ENCODE measurements at places on chromosomes 11 and 22.

DNA sequence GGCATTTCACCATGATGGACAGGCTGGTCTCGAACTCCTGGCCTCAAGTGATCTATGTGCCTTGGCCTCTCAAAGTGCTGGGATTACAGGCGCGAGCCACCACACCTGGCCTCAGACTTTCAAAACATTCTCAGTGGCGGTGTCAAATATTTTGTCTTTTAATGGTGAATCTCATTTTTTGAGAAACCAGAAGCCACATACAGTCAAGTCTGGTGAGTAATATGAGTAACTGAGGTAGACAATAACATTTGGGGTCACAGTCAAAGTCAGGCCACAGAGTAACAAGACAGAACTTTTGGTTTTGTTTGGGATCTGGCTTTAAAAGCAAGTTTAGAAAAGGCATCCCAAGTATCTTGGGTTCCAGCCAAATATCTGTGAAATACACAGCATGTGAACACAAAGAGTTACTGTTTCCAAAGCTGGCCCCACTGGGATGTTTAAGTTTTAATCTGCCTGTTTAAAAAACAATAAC is 5.6 kb upstream of the TMA7B start:
- no peak for DNase-seq

DNA sequence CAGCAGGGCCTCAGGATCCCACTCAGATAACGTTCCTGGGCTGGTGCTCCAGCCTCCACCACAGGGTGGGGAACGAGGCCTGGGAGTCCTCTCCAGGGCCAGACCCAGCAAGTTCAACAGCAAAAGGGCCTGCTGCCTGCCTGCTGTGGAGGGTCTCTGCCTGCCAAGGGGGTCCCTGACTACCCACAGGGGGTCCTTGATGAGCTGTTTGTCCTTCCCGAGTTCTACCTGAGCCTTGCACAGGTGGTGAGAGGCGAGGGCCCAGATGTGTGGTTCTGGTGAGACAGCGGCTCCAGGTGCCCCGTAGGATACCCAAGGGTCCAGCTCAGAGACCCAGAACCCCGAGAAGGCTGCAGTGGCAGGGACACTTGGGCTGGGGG is 4.4 kb downstream of the DUSP8 start:
- DNase-seq: no peak

DNA sequence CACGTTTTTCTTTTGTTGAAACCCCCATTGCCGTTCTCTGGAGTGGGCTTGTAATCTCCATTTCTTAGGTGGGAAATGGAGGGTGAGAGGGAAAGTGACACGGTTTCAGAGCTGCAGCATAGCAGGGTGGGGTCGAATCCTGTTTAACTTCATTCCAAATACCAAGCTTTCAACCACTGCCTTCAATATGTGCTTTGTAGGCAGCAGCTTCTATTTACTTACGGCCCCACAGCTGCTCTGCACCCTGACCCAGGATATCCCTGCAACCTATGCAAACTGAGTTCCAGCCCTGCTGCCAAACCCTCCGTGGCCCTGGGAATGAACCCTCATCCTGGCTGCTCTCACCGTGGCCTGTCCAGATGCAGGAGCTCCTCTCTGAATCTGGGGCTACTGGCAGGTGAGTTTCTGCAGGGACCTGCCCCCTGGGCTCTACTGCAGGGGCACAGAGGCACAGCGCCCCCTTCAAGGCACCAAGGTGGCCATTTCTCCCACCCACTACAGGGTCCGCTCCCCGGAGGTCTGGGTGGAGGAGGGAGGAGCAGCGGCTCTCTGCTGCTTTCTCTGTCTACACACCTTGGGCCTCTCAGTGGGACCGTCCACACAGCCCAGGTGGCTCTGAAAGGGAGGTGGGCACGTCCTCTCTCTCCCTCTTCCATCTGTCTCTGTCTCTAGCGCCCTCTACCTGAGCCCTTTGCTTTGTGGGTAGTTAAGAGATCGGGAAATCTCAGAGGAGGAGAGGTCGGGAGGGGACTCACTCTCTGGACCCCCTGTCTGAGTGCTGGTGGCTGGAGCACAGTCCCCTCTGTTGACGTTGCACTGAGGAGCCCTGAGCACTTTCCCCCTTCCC is 279.1 kb downstream of the BRD1 start:
- no peak for DNase-seq

DNA sequence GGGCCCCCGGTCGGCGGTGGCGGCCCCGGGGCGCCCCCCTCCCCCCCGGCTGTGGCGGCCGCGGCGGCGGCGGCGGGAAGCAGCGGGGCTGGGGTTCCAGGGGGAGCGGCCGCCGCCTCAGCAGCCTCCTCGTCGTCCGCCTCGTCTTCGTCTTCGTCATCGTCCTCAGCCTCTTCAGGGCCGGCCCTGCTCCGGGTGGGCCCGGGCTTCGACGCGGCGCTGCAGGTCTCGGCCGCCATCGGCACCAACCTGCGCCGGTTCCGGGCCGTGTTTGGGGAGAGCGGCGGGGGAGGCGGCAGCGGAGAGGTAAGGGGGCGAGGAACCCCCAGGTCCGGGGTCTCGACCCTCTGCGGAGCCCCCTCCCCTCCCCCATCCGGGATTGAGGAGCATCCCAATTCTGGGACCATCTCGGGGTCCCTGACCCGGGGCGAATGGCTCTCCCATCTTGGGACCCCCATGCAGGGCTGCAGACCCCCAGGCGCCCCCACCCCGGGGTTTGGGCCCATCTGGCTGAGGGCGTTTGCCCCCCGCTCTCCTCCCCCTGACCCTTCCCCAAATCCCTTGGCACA is 431 bp downstream of the KMT2A start:
- DNase-seq: peak; percentile 70

GRCh38 chr11:61752117-61752924 is at the start of gene MYRF:
Gene MYRF, plus strand, starts transcription at chr11:61752636. Its CDS starts 109 bp downstream, at chr11:61752745.
- DNase-seq: peak; percentile 57

DNA sequence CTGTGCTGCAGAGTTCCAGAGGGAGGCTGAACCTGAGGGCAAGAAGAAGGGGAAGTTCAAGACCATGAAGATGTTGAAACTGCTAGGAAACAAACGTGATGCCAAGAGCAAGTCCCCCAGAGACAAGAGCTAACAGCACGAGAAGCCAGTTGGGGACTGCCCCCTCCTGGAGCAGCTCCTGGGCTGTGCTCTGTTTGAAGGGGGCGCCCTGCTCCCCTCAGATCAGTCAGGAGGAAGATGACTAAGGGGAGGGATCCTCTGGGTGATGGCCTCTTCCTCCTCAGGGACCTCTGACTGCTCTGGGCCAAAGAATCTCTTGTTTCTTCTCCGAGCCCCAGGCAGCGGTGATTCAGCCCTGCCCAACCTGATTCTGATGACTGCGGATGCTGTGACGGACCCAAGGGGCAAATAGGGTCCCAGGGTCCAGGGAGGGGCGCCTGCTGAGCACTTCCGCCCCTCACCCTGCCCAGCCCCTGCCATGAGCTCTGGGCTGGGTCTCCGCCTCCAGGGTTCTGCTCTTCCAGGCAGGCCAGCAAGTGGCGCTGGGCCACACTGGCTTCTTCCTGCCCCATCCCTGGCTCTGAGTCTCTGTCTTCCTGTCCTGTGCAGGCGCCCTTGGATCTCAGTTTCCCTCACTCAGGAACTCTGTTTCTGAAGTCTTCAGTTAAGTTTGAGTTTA is 12.6 kb downstream of the C22orf23 start:
- DNase-seq: no peak

DNA sequence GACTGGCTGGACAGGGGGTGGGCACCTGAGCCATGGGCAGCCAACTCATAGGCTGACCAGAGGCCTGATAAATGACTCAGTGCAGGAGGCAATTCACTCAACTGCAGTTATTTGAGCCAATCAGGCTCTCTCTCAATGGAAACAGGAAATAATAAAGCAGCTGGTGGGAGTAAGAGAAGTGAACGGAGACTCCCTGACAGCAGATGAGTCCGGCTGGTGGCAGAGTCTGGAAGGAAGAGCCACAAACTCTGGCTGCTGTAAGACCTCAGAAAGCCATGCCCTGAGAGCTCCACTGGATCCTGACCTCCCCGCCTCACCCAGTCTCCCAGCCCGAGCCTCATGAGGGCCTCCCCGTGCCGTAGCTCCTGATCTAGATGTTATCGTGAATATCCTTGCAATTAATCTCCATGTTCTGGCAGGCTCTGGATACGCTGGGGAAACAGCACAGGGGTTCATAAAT is 69.8 kb downstream of the TRIM29 start:
- no peak for DNase-seq

DNA sequence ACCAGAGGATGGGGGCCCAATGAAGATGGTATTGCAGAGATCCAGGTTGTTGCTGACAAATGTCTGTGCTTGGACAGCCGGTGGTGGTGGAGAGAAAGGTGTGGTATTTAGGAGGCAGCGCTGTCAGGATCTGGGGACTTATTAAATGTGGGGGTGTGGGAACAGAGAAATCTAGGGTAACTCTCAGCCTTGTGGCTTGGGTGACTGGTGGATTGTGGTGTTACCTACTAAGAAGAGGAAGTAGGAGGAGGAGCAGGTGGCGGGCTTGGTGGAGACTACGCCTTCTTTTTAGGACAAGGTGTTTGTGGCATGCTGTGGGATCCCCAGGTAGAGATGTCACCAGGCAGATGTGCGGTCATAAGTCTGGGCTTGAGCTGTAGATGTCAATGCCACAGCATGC is 144.0 kb downstream of the GRIK4 start:
- DNase-seq: no peak

- DNase-seq: no peak
Observed at GRCh38 chr11:110497231-110497978, 67.7 kb downstream of the FDX1 start.

GRCh38 chr11:47714554-47715081 is 551 bp downstream of the AGBL2 start:
- DNase-seq: no peak

GRCh38 chr22:45129703-45130524 is 33.8 kb upstream of the NUP50 start:
- no peak for DNase-seq

GRCh38 chr11:107018219-107018901 is at the start of gene GUCY1A2:
Gene GUCY1A2, minus strand, starts transcription at chr11:107018476. Its CDS starts 421 bp downstream, at chr11:107018055.
- DNase-seq: no peak

GRCh38 chr11:47571895-47572294 is 6.5 kb downstream of the PTPMT1 start:
- no peak for DNase-seq

GRCh38 chr11:116357784-116358544 is 414.8 kb downstream of the BUD13 start:
- no peak for DNase-seq

GRCh38 chr22:20777420-20778177 is 3.7 kb downstream of the SERPIND1 start:
- DNase-seq: no peak

DNA sequence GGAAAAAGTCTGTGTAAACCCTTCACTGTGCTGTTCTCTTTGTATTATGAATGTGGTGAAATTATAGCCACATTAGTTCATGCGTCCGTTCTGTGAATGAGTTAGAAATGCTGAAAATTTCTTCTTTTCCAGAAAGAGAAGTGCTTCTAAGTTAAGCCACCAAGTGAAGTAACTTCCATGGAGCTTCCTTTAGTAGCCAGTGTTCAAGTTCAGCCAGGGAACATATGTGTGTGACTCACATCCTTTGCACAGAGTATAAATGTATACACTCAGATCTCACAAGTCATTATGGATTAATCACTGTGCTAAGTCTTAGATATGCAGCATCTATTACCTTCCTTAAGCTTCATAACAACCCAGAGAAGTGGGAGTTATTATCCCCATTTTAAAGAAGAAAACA is 3.1 kb upstream of the MMP8 start:
- no peak for DNase-seq

DNA sequence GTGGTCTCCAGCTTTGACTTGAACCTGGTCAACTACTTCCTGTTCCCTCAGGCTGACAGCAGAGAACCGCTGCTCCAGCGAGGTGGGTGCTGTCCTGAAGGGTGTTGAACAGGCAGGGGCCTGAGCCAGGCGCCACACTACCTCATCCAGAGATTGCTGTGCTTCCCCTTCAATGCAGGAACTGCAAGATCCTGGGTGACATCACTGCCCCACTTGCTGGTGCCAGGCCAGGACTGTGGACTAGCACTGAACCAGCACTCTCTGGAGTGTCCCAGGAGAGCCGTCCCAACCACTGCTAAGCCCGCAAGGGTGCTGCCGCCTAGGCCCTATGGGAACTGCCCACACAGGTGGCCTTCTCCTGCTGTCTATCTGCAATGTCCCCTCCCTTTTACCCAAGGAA is 51.7 kb downstream of the GAB4 start:
- no peak for DNase-seq

DNA sequence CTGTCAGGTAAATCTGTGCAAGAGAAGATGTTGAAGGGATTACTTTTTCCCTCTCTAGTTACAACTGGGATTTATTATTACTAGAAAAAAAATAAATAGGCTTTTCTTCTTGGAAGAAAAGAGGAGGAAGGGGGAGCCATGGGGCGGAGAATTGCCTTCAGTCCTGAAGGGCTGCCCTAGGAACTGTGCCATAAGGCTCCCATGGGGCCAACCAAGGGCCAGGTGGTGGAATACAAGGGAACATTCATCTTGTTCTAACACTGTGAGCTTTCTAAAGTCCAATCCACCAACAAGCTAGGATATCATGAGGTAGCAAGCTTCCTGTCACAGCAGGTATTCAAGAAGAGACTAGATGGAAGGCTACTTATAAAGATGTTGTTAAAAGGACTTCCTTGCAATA is 24.8 kb upstream of the NRIP3 start:
- DNase-seq: no peak

DNA sequence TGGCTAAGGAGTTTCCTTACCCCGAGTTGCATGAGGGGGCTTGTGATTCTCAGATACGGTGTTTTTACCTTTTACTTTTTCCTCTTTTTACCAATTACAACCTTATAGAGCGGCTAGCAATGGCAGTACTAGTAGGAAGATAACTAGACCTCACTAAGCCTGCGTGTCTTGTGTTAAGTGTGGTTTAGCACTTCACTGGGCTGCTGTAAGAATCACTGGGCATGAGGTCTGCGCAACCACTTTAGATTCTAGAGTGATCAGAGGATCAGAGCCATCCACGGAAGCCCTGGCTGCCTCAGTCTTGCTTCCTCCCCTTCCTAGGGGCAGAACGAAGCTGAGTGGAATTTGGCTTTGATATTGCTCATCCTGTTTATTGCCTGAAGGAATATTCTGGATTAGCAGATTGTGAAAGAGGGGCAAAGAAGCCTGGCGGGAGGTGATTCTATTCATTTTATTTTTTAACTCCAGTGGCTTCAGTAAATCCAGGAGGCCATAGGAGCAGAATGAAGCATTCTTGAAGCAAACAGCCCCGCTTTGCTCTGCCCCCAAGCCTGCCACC is 88.5 kb downstream of the GRAMD1B start:
- no peak for DNase-seq

- no peak for DNase-seq
Observed at GRCh38 chr11:8111636-8112035, 30.6 kb downstream of the TUB start.

- no peak for DNase-seq
Observed at GRCh38 chr11:73281796-73282660, 9.9 kb downstream of the P2RY6 start.

DNA sequence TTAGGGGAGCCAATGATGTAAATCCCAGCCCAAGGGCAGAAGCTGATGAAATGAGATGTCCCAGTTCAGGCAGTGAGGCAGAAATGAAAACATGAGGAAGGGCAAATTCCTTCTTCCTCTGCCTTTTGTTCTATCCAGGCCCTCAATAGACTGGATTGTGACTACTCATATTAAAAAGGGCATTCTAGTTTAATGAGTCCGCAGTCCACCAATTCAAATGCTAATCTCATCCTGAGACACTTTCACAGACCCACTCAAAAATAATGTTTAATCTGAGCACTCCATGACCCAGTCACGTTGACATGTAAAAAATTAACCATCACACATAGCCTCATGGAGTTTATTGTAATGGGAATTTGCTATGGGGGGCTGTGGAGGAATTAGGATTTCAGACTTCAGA is 717.9 kb downstream of the OPCML start:
- DNase-seq: no peak
